ENCODE measurements at places on chromosomes 7 and 10. TPM values are rescaled to one million over a fixed set of nuclear protein-coding genes. Genes with fewer than 3 reads are reported as not detected.

GRCh38 chr10:129845111-129845753, 118.8 kb downstream of the EBF3 start:
- no peak overlapping the region for H3K27ac ChIP-seq
- peaks cover 78% of the 10 kb centered on the region for H3K36me3 ChIP-seq
- no peak overlapping the region for H3K4me3 ChIP-seq

SPDYE2 gene
- 0.04 TPM for total RNA-seq

ACTR1A gene
- total RNA-seq: 64.4 TPM

ABLIM1 gene
- total RNA-seq: 27.7 TPM

- no peaks in the 10 kb centered on the region for H3K4me1 ChIP-seq
- no peak overlapping the region for H3K4me3 ChIP-seq
- peak; percentile 33 for DNase-seq
- H3K36me3 ChIP-seq: no peaks in the 10 kb centered on the region
Observed at GRCh38 chr10:59991661-59992060, 85.3 kb upstream of the CCDC6 start.

DNA sequence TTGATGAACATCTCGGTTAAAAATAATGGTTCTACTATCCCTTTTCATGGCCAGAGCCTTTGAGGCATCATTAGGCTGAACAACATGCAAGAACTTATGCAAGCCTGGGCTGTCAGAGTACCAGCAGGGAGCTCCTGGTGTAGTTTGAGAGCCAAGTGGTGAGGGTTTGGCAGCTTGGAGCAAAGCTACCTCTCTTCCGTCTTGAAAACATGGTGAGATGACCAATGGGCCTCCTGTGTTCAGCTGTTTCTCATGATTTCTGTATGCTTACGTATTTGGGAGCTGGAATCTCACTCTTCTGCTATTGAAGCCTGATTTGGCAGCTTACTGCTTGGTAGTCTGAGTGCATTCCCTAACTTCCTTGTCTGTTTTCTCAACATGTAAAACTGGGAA, 150.4 kb downstream of the CXCL12 start:
- H3K4me1 ChIP-seq: peaks cover 16% of the 10 kb centered on the region
- peak; percentile 68 for DNase-seq
- H3K4me3 ChIP-seq: no peak overlapping the region
- no peak overlapping the region for H3K27ac ChIP-seq
- H3K36me3 ChIP-seq: no peaks in the 10 kb centered on the region

MPP7 gene
- total RNA-seq: 4.8 TPM

FGFBP3 gene
- 0.84 TPM for total RNA-seq

- H3K36me3 ChIP-seq: no peaks in the 10 kb centered on the region
- H3K4me3 ChIP-seq: no peak overlapping the region
- no peak overlapping the region for H3K27ac ChIP-seq
- H3K27me3 ChIP-seq: no peaks in the 10 kb centered on the region
Observed at GRCh38 chr7:114070246-114070645, 151.4 kb upstream of the PPP1R3A start.

DNA sequence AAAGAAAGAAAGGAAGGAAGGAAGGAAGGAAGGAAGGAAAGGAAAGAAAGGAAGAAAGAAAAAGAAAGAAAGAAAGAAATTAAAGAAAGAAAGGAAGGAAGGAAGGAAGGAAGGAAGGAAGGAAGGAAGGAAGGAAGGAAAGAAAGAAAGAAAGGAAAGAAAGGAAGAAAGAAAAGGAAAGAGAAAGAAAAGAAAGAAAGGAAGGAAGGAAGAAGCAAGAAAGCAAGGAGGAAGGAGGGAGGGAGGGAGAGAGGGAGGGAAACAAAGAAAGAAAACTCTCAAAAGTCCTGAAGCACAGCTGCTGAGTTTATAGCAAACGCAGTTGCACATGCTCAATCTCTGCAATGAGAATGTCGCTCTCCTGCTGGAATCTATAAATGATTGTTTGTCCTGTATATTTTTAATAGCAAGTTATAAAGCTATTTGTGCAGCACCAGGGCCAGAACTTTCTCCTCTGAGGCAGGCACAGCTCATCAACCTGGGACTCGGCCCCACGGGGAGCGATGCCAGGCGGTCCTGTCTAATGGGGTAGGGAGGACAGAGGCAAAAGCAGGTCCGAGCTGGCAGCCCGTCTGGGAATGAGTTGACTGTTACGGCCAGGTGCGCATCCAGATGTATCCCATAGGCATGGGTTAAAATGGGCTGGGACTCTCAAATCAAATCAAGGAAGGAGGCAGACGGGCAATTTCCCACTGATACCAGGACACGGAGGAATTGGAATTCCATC, 118.0 kb upstream of the PFKP start:
- no peaks in the 10 kb centered on the region for H3K36me3 ChIP-seq
- no peak overlapping the region for H3K27ac ChIP-seq
- H3K4me3 ChIP-seq: no peak overlapping the region
- peaks cover 3% of the 10 kb centered on the region for H3K27me3 ChIP-seq
- DNase-seq: no peak

- H3K4me3 ChIP-seq: no peak overlapping the region
- H3K4me1 ChIP-seq: no peaks in the 10 kb centered on the region
- no peaks in the 10 kb centered on the region for H3K36me3 ChIP-seq
Observed at GRCh38 chr10:75712242-75712880, 280.9 kb downstream of the LRMDA start.

AVPI1 gene
- total RNA-seq: 6.0 TPM

- H3K36me3 ChIP-seq: no peaks in the 10 kb centered on the region
- H3K4me1 ChIP-seq: peaks cover 30% of the 10 kb centered on the region
Observed at GRCh38 chr10:44939691-44940401, 19.8 kb upstream of the RASSF4 start.

Data from muscle of leg (tissue), 16 donors.